ENCODE measurements at places on chromosomes 2 and 18.

DNA sequence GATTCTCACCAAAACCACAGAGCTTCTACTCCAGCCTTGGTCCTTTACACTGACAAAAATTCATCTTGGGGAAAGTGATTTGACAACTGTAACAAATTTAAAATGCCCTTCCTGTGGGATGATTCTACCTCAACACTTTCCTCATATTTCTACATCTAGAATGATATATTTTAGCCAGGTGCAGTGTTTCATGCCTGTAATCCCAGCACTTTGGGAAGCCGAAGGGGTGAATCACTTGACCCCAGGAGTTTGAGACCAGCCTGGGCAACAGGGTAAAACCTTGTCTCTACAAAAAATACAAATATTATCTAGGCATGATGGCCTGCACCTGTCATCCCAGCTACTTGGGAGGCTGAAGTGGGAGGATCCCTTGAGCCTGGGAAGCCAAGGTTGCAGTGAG, 408.6 kb downstream of the CDH7 start:
- DNase-seq: no peak

DNA sequence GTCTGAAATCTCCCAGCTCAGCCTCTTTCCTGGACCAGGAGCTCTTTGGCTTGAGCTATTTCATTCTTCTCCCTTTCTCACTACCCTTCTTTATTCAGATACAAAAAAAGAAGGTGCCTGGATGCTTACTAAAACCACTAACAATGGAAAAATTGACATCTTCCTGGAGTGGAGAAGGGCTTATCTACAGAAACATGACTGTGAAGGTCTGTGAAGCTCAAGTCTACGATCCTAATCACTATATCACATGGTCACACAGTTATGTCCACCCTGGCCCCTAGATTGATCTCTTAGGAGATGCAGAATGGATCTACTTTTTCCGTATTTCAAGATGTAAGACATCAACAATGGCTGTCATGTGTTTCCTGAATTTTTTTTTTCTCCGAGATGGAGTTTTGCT, 5.7 kb upstream of the KRCC1 start:
- no peak for DNase-seq

- no peak for DNase-seq
Measured at GRCh38 chr2:224175538-224175937, 136.5 kb upstream of the SERPINE2 start.

GRCh38 chr2:46198966-46199365, 98.2 kb upstream of the EPAS1 start:
- no peak for DNase-seq

DNA sequence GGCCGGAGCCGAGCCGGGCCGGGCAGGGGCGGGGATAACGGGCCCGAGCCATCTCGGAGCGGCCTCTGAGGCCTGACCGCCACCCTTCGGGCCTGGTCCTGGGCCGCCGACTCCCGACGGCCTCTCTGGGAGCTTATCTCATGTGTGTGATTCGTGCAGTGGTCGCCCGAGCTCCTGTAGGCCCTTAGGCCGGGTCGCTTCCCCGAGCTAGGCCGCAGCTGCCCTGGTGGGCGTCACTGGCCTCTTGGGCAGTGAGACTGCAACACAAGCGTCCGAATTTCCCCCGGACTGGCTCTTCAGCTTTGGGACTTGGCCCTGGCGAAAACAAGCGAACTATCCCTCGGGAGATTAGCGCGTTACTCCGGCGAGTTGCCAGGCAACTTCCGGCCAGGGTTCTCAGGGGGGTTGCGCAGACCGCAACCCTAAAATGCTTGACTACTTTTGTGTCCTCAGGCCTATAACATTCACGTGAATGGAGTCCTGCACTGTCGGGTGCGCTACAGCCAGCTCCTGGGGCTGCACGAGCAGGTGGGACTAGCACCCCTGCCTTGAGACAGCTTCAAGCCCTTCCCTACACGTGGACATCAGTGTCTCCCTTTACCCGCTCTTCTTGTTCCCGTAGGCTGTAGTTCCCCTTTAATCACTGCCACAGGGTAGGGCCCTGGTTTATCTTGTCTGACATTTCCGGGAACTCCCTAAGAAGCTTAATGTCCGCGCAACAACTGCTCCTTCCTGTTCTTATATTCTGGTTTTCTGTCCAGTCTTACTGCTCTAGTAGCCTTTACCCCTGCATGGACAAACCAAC, 602 bp downstream of the SNX17 start:
- no peak for DNase-seq

DNA sequence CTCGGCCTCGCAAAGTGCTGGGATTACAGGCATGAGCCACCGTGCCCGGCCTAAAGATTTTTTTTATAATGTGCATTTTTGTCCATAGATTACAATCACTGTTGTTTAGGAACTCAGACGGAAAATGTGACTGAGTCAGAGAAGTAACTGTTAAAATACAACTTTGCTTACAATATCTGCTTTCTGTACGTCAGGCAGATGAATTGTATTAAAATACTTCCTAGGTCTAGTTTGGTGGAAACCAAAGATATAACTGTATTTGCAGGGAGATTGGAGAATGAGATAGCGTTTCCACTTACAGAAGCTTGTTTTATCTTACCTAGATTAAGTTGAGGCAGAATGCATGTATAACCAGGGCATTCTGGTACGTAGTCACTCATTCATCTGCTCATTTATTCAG, 36.7 kb downstream of the ASAP2 start:
- DNase-seq: no peak

GRCh38 chr18:9762526-9762925, 54.4 kb downstream of the RAB31 start:
- no peak for DNase-seq

DNA sequence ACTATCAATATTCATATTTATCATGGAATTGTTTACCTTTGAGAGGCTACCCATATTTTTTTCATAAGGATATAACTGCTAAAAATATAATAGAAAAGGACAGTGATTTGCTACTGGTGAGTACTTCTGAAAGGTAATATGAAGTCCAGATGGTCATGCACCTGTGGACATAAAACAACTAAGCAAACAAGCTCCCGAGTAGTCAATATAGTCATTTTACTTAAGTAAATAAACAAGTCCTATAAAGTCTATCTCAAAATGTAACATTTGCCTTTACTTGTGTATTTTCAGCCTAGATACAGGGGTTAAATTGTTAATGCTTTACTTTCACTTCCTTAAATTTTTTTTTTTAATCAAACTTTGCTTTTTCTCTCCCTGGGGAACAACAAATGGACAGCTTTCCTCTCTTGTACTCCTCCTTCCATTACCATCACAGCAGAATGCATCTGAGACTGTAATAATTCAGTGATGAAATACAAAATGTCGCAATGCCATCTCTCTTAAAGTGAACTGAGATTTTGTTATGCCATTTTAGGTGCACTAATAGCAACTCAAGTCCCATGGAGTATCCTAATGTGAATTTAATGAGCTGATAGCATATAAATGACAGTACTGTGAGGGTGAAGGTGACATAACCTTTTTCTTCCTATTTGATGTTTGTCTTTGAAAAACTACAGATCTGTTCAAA, 1325.4 kb upstream of the ZEB2 start:
- no peak for DNase-seq

GRCh38 chr2:27446057-27446456, 3.9 kb downstream of the KRTCAP3 start:
- no peak for DNase-seq

DNA sequence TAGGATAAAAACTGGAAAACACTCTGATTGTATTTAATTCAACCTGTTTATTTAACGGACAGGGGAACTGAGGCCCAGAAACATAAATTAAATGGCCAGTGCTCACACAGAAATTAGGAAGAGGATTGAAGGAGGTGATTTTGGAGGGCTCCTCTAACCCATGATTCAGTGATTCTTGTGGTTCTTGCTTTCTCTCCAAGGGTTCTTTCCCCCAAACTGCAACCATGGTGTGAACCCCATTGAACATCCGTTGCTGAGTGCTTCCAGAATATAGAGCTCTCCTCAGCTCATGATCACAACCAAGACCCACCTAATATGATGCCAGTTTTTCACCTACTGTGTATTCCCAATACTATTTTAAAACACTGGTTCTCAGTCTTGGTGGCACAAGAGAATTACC, 41.4 kb downstream of the BMP10 start:
- DNase-seq: no peak

DNA sequence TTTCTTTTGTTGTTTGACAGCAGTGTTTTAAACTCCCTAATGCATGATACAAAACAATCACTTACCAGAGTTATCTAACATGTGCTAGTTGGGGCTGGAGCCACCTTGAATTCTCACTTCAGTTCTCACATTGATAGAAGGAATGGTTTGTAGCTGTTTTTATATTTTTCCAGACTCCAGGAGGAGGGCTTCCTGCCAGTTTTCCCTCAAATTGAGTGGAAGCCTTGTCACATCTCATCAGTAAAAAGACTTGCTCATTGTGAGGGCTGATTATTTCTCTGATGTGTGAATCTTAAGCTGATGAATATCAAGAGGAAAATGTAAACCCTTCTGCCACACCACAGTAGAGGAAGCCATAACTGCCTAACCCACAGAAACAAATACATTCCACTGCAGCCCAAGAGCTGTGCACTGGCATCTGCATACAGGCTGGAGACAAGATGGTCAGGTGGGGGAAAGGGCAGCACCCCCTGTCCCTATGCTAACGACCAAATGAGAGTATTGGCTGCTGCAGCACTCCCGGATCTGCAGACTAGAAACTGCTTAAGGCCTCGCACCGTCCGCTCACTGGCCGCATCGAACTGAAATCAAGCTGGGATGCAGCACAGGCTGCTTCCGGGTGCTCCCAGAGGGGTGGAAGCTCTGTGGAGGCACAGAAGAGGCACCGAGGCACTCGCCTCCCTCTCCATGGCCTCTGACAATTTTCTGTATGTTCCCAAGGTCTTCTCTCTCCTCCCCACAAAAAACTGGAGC, 73.7 kb upstream of the TPO start:
- no peak for DNase-seq

DNA sequence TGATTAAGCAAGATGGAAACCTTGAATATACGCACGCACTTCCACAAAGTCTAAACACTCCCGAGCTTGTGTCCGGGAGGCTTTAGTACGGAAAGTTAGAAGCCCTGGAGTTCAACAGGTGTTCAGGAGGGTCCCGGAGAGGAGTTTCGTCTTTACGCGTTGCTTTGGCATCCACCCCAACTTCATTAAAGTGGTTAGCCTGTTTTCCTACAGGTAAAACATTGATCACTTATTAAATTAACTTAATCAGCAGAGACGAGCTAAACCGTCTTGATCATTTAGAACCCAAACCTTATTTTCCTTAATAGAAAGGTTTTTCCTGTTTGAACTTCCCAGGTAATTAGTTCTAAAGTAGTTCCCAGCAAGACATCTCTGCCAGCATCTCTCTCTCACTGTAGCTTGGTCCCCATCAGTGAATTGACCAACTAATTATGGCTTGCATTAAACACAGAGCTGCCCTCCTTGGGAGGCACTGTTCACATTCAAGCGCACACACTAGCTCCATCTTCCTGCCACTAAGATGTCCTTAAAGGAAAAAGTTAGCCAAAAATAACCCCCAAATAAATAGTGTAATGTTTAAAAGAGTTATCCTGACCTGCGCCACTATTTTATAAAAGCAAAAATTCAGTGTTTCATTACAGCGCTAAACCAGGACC, 1.4 kb downstream of the NPAS2 start:
- DNase-seq: no peak

DNA sequence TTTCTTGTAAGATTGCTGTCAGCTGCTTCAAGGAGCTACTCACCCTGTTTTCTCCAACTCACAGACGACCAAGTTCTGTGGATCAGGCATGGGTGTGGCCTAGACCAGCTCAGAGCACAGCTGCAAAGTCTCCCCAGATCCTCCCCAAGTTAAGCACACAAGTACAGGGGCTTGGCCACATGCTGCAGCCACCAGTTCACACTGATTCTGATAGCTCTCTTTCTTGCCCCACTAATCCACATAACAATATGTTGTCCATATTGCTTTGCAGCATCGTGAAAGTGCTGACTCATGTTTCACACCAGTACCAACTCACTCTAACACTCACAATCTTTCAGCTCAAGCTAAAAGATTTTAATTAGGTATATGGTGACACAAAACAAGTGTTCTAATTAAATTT, 437.0 kb downstream of the PARD3B start:
- DNase-seq: no peak

DNA sequence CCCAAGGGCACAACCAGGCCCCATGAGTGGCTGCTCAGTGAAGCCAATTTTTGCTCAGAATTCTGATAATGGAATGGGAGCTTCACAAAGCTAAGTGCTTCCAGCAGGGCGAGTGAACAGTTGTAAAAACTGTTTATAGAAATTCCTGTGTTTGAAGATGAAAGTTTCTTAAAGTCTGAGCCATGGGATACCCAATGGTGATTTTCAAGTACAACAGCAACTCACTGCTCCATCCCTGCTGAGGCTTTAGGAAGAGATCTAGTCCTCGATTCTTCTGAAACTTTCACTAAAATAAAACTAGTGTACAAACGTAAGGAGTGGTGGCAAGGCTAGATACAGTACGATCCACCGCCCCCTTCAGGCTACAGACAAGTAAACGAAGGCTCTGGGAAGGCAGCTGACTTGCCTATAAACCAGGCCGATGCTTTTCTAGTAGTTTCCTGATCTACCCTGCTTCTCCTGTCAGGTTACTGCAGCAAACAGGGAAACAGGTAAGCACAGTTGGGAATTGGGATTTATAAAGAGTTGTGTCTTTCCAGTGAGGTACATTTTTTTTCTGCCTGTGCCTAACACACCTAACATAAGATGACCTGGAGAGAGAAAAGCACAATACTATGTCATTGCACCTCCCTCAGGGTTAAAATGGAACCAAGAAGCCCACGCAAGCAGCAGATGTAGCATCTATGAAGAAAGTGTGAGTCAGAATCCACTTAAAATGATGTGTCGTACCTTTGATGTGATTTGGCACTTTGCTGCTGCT, 108.7 kb downstream of the UXS1 start:
- no peak for DNase-seq

GRCh38 chr2:61910603-61911002, 5.1 kb downstream of the COMMD1 start:
- DNase-seq: no peak

GRCh38 chr2:211793690-211794089, 744.9 kb downstream of the ERBB4 start:
- no peak for DNase-seq

DNA sequence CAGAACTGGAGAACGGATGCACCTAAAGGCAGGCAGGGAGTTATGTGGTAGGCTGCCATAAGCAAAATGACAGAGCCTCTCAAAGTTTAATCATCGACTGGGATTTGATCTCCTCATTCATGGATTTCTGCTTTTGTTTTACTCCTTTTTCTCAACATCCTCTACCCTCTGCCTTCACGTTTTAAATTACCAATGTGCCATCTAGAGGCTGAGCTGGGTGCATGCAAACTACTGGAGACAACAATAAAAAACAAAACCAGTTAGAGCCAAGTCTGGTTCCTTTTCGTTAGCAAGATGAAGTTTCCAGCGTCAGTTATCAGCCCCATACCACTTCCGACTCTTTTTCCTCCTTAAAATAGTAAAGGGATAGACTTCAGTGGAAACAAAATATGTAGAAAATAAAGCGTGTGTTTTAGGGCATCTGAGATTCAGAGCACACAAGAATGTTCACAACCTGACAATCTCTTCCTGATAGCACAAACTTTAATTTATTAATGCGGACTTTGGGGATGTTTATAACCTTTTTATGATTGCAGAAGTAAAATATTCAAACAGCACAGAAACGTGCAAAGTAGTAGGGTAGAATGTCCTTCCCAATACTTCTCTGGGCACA, 117.0 kb downstream of the LAMA1 start:
- DNase-seq: no peak

- DNase-seq: no peak
Measured at GRCh38 chr2:215363039-215363438, 51.2 kb downstream of the ATIC start.

GRCh38 chr2:109170645-109171044, 41.6 kb downstream of the SH3RF3 start:
- DNase-seq: no peak

- DNase-seq: no peak
Measured at GRCh38 chr2:157488877-157489276, 45.0 kb upstream of the CYTIP start.

Measured in stimulated activated CD8-positive, alpha-beta memory T cell treated with anti-CD3 and anti-CD28 coated beads, Interleukin-2, amount 100 ng/mL, for 1 hour (primary cell).